ENCODE measurements at places on chromosomes 5 and 9.

- DNase-seq, result no peak
These were observed 69.7 kb upstream of the TAF11L2 start for GRCh38 chr5:17428176-17428800.

GRCh38 chr9:122005597-122005996 lies 87.5 kb downstream of the TTLL11 start:
- DNase-seq, result no peak

DNA sequence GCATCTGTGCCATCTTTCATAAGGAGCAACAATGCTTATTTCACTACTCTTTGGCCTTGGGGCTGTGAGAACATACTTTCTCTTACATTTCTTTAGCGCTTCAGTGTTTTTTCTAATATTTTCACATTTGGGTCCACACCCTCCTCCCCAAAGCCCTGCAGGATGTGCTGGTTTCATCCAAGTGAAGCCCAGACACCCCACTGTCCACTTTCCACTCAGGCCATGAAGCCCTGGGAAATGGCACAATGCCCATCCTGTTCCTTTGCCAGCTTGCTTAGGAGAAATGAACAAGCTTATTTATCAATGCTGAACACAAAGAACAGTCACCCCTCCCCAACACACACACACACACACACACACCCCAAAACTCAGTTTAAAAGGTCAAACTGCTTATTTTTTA lies 17.3 kb upstream of the TMOD1 start:
- no peak for DNase-seq

- no peak for DNase-seq
These were observed 204.5 kb downstream of the FBXL7 start for GRCh38 chr5:15704397-15704947.

DNA sequence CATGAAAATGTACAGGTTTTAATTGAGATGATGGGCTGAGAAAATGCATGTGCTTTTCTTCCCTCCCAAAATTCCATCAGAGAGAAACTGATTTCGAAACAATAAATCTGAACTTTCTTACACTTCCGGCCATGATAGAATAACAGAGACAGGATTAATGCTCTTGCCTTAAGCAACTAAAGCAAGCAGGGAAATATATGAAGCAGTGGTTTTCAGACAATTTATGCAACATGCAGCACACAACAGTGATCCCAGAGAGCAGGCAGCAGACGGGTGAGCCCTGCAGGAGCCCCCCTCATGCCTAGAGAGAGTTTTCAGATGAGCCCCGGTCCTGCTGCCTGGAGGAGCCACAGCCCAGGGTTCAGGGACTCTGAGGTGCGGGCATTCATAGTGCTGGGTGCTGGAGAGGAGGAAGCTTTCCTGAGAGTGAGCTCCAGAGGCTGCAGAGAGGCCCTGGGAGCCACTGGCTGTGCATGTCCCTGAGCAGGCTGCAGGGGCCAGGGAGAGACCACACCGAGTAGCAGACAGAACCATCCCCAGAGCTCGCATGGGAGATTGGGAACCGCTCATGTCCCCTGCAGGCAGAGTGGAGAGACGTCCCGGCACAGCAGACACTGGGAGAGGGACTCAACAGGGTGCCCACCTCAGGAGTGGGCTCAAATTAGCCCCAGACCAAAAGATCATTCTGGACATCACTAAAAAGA lies 143.5 kb downstream of the OLFM1 start:
- DNase-seq, result no peak

- DNase-seq, result no peak
These were observed 11.0 kb upstream of the IFNA1 start for GRCh38 chr9:21429191-21429590.

All from islet precursor cell (in vitro differentiated cells).